Liver (tissue), 10 donors: ENCODE measurements at places on chromosomes 12 and 14.
A peak's percentile ranks its signal among the peaks of the same experiment; 100 is the strongest.

DNA sequence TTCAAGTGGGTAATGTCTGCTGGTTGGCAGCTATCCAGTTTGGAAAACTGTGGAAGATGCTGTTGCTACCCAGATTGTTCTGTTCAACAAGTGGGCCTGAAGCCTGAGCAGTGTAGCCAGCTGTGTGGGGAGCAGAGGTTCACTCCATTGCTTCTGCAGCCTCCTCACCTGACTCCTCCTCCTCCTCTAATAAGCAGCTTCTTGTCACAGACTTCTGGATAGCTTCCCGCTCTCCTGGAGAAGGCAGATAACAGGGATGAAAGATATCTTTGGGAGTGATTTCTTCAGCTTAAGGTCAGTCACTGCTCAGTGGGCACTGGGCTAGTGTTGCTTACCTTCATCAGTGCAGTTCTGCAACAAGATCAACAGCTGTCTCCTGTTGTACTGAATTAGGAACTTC, 2.0 kb downstream of the POP5 start:
- H3K27me3 ChIP-seq: no peaks in the 10 kb centered on the region
- DNase-seq: no peak
- no peak overlapping the region for H3K27ac ChIP-seq
- H3K4me1 ChIP-seq: peaks cover 26% of the 10 kb centered on the region

DNA sequence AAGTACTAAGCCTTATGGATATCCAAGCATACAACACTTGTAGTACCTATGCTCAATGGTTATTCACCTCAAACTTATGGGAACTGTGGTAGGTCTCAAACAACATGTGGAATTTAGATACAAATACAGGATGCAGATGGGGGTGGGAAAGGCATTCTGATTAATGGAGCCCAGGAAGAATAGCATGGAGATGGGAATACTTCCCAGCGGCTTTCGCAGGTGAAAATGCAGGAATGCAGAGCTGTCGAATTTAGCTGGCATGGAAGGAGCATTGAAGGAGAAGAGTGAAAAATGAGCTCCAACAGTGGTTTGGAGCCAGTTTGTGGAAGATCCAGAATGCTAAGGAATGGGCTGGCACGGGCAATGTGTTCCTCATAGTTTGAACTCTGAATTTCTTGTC, 89.9 kb downstream of the NKX2-1 start:
- H3K4me3 ChIP-seq: no peak overlapping the region
- H3K36me3 ChIP-seq: no peaks in the 10 kb centered on the region
- peaks cover 7% of the 10 kb centered on the region for H3K4me1 ChIP-seq
- H3K27me3 ChIP-seq: no peaks in the 10 kb centered on the region
- peak overlapping the region; percentile 77 for H3K27ac ChIP-seq
- no peak for DNase-seq

- H3K27me3 ChIP-seq: no peaks in the 10 kb centered on the region
- no peak for DNase-seq
- peak overlapping the region; percentile 0 for H3K4me3 ChIP-seq
- H3K4me1 ChIP-seq: no peaks in the 10 kb centered on the region
These were observed 535.3 kb downstream of the GALC start for GRCh38 chr14:87457720-87458119.

GRCh38 chr12:71746974-71747611, 7.6 kb upstream of the RAB21 start:
- peak; percentile 47 for DNase-seq
- no peaks in the 10 kb centered on the region for H3K27me3 ChIP-seq
- H3K36me3 ChIP-seq: no peaks in the 10 kb centered on the region
- H3K4me1 ChIP-seq: no peaks in the 10 kb centered on the region

GRCh38 chr14:33534632-33535031, 416.2 kb downstream of the EGLN3 start:
- no peak overlapping the region for H3K27ac ChIP-seq
- no peak for DNase-seq
- no peaks in the 10 kb centered on the region for H3K36me3 ChIP-seq
- H3K4me1 ChIP-seq: no peaks in the 10 kb centered on the region

- no peaks in the 10 kb centered on the region for H3K27me3 ChIP-seq
- H3K36me3 ChIP-seq: no peaks in the 10 kb centered on the region
- peaks cover 21% of the 10 kb centered on the region for H3K4me1 ChIP-seq
- H3K4me3 ChIP-seq: no peak overlapping the region
These were observed 2.9 kb downstream of the RILPL1 start for GRCh38 chr12:123530668-123531067.

- DNase-seq: no peak
- no peak overlapping the region for H3K4me3 ChIP-seq
- H3K4me1 ChIP-seq: peaks cover 14% of the 10 kb centered on the region
- no peaks in the 10 kb centered on the region for H3K36me3 ChIP-seq
These were observed 37.7 kb downstream of the RASAL1 start for GRCh38 chr12:113097716-113098440.

- no peak overlapping the region for H3K27ac ChIP-seq
- no peaks in the 10 kb centered on the region for H3K4me1 ChIP-seq
- H3K36me3 ChIP-seq: no peaks in the 10 kb centered on the region
- no peak overlapping the region for H3K4me3 ChIP-seq
- H3K27me3 ChIP-seq: no peaks in the 10 kb centered on the region
- no peak for DNase-seq
These were observed 396.9 kb downstream of the TMTC2 start for GRCh38 chr12:83083616-83084015.

DNA sequence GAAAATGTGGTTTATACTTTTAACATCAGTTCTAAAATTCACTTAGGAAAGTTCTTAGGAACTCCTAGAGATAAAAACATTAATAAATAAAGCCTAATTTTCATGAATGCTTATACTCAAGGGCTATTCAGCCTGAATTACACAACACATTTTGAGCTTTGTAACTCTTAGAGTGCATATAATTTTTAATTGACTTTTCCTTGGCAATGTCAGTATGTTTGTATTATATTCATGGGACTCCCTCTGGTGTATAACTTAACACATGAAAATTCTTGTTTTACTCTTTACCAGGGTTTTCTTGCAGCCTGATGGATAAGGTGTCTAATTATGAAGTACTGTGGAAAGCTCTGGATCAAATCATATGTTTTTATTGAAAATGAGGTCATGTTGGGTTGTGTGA, 150.6 kb upstream of the HMGA2 start:
- no peak overlapping the region for H3K4me3 ChIP-seq
- no peaks in the 10 kb centered on the region for H3K27me3 ChIP-seq

DNA sequence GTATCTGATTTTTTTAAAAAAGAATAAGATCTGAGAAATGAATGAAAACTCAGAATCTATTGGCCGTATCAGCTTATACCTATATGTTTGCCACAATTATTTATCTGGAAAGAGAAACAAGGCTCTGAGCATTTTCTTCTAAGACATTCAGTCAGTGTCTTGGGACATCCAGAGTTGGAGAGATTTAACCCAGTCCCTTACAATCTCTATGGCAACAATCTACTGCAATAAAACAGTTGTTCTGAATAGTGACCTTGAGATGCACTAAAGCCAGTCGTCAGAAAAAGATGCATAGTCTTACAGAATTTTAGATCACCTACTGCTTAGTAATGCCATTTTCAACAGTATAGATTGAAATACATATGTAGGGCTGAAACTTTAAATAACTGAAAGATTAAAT, 52.0 kb upstream of the SOCS2 start:
- H3K36me3 ChIP-seq: no peaks in the 10 kb centered on the region
- no peaks in the 10 kb centered on the region for H3K4me1 ChIP-seq
- no peak overlapping the region for H3K27ac ChIP-seq
- H3K4me3 ChIP-seq: no peak overlapping the region

GRCh38 chr12:123398550-123399254, 14.8 kb downstream of the KMT5A start:
- H3K4me1 ChIP-seq: peaks cover 3% of the 10 kb centered on the region
- peak overlapping the region; percentile 53 for H3K27ac ChIP-seq
- no peak overlapping the region for H3K4me3 ChIP-seq
- peaks cover 31% of the 10 kb centered on the region for H3K36me3 ChIP-seq
- no peak for DNase-seq
- H3K27me3 ChIP-seq: no peaks in the 10 kb centered on the region

GRCh38 chr12:58067610-58068387, 126.4 kb downstream of the ATP23 start:
- no peak for DNase-seq
- H3K27ac ChIP-seq: no peak overlapping the region
- H3K36me3 ChIP-seq: no peaks in the 10 kb centered on the region
- no peaks in the 10 kb centered on the region for H3K27me3 ChIP-seq

GRCh38 chr12:43331935-43332334, 220.1 kb downstream of the ADAMTS20 start:
- H3K4me3 ChIP-seq: no peak overlapping the region
- H3K36me3 ChIP-seq: no peaks in the 10 kb centered on the region
- no peak for DNase-seq

- H3K27ac ChIP-seq: no peak overlapping the region
- H3K4me3 ChIP-seq: no peak overlapping the region
- peaks cover 42% of the 10 kb centered on the region for H3K36me3 ChIP-seq
- DNase-seq: no peak
These were observed 55.0 kb downstream of the TPCN1 start for GRCh38 chr12:113276306-113276705.

DNA sequence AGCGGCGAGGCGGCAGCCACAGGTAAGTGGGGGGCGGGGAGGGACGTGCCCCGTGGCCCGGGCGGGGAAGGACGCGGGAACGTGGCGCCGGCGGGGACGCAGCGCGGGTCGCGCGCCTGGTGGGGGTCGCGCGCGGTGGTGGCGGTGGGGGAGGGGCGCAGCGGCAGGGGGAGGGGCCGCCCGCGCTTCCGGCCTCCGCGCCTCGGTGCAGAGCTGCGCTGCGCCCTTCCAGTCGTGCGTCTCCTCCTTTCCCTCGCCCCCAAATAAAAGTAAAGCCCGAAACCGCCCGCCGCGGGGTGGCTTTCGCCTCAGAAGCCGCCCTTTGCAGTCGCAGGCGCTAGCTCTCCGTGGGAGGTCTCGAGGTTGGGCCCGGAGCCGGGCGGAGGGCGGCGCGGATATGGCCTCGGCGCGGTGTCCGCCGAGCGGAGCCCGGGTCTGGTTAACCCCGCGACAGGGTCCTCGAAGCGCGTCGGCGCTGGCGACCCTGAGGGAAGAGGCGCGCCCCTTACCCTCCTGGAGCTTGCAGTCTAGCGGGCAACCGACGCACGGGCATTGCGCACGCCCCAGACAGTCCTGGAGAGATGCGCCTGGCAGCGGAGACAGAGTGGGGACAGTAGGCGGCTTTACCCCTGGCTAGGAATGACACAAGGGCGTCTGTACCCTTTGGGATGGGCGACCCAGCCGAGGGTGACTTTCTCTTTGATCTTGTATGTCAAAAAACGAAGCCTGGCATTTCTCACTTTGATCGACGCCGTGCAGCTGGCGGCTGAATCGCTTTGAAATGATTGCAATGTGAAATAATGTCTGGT, 589 bp downstream of the ATF1 start:
- H3K27ac ChIP-seq: peak overlapping the region; percentile 100
- peak overlapping the region; percentile 73 for H3K4me3 ChIP-seq

- H3K4me1 ChIP-seq: peaks cover 1% of the 10 kb centered on the region
- DNase-seq: no peak
- H3K36me3 ChIP-seq: no peaks in the 10 kb centered on the region
- no peak overlapping the region for H3K4me3 ChIP-seq
- H3K27me3 ChIP-seq: no peaks in the 10 kb centered on the region
These were observed 78.4 kb downstream of the ZFC3H1 start for GRCh38 chr12:71585218-71585617.

DNA sequence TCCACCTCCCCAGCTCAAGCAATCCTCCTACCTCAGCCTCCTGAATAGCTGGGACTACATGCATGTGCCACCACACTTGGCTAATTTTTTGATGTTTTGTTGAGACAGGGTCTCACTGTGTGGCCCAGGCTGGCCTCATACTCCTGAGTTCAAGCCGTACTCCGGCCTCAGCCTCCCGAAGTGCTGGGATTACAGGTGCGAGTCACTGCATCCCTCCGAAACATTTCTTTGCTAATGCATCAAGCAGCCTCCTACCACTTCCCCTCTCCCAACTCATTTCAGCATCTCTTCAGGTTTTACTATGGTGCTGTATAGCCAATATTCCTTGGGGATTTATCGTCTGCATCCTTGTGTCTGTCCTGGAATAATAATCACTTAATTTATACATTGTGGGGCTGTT, 2.3 kb upstream of the SLC22A17 start:
- DNase-seq: no peak
- H3K27ac ChIP-seq: no peak overlapping the region
- no peaks in the 10 kb centered on the region for H3K36me3 ChIP-seq
- H3K4me1 ChIP-seq: peaks cover 10% of the 10 kb centered on the region

- no peaks in the 10 kb centered on the region for H3K4me1 ChIP-seq
- no peaks in the 10 kb centered on the region for H3K36me3 ChIP-seq
- no peak overlapping the region for H3K27ac ChIP-seq
- H3K27me3 ChIP-seq: no peaks in the 10 kb centered on the region
These were observed 153.6 kb upstream of the TMCC3 start for GRCh38 chr12:94803939-94804338.

DNA sequence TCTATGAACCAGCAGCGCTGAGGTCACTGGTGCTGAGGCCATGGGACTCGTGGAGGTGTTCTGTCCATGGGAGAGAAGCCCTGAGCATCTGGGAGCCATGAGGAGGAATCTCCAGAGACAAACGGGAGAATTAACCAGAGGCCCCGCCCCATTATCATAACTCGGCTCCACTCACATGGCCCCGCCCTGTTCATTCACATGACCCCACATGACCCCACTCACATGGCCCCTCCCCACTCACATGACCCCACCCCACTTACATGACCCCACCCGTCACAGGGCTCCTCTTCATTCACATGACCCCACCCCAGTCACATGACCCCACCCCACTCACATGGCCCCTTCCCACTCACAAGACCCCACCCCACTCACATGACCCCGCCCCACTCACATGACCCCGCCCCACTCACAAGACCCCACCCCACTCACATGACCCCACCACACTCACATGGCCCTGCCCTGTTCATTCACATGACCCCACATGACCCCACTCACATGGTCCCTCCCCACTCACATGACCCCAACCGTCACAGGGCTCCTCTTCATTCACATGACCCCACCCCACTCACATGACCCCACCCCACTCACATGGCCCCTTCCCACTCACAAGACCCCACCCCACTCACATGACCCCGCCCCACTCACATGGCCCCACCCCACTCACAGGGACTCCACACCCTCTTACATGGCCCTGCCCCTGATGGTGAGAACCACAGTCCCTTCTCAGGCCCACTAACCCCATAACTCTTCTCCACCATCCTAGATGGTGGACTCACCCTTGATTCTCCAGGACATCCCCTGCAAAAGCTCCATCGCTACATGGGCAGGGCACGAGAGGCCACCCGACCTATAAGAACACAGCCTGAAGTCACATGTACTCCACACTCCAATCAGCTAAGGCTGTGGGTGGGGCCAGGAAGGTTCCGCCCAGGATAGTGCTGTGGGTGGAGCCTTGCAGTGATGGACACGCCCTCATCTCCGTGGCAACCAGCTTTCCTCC, 151.1 kb upstream of the SFSWAP start:
- H3K4me1 ChIP-seq: no peaks in the 10 kb centered on the region
- H3K36me3 ChIP-seq: no peaks in the 10 kb centered on the region
- no peak overlapping the region for H3K27ac ChIP-seq
- H3K4me3 ChIP-seq: no peak overlapping the region
